Karpas-422 (cell line): ENCODE measurements at places on chromosomes 4 and X. TPM values are rescaled to one million over a fixed set of nuclear protein-coding genes. Genes with fewer than 3 reads are reported as not detected.

DNA sequence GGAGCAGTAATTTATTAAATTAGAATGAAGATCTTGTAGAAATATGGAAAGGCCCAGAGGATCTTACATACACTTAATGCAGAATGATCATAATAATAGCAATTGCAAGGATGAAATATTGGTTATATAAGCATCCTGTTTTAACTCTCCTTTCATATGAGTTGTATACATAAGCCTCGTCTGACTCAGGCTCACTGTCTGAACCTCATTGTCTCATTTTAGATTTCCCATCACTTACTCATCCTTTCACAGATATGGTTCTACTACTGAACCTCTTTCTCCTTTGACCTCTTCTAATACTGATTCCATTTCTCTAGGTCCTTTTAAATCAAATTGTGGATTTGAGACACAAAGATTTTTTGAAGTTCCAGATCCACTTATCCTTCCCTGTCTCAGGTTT is 277.3 kb upstream of the TRPC5 start:
- no peak overlapping the region for H3K4me3 ChIP-seq
- no peak for DNase-seq
- no peaks in the 10 kb centered on the region for H3K27me3 ChIP-seq
- no peaks in the 10 kb centered on the region for H3K4me1 ChIP-seq

- no peaks in the 10 kb centered on the region for H3K4me1 ChIP-seq
- H3K4me3 ChIP-seq: no peak overlapping the region
- H3K27ac ChIP-seq: no peak overlapping the region
- H3K36me3 ChIP-seq: no peaks in the 10 kb centered on the region
- H3K27me3 ChIP-seq: no peaks in the 10 kb centered on the region
Measured at GRCh38 chr4:114636192-114636935, 37.8 kb downstream of the UGT8 start.

GRCh38 chr4:158656439-158656838 is 15.2 kb downstream of the C4orf46 start:
- DNase-seq: no peak
- no peak overlapping the region for H3K4me3 ChIP-seq
- no peaks in the 10 kb centered on the region for H3K36me3 ChIP-seq
- H3K27ac ChIP-seq: no peak overlapping the region
- 0 out of 2 replicates have a peak, but pooled peaks cover 4% of the 10 kb centered on the region for H3K4me1 ChIP-seq

Gene BEX1
- total RNA-seq: not detected in 2 replicates

Gene GAGE10
- total RNA-seq: not detected in 2 replicates

Gene GLUD2
- total RNA-seq: 0.07 and 0.11 TPM in 2 replicates
